Kidney (tissue), 22 donors: ENCODE measurements at places on chromosomes 7 and 10.

- DNase-seq: no peak
Measured at GRCh38 chr7:106623853-106624252, 37.1 kb downstream of the CCDC71L start.

GRCh38 chr7:81929386-81929785, 159.5 kb upstream of the HGF start:
- DNase-seq: no peak

DNA sequence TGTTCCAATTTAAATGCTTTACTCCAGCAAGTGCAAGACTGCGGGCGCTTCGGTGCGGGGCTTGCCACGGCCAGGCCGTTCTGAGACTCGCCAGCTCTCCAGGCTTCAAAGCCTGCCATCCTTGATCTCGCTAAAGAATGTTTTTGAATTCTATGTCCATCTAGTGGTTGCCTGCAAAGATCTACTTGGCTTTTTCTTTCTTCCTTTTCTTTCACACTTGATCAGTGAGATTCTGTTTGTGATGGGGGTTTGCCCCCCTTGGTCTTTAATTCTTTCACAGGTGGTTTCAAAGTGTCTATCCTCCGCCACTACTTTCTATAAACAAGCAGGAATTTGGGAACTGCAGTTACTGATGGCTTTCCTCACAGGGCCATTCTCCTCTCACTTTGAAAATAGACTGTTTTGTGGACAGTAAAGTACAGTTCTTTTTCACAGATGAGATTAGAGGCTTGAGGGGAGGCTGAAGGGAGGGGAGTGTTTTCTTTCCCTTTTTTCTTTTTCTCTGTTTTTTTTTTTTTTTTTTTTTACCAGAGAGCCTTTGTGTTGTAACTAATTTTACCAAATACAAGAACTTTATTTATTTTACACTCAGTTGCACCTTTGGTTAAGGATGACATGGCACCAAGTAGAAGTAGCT, 15.2 kb upstream of the FBXW4 start:
- DNase-seq: no peak

GRCh38 chr10:57247271-57247670, 886.2 kb upstream of the ZWINT start:
- no peak for DNase-seq

DNA sequence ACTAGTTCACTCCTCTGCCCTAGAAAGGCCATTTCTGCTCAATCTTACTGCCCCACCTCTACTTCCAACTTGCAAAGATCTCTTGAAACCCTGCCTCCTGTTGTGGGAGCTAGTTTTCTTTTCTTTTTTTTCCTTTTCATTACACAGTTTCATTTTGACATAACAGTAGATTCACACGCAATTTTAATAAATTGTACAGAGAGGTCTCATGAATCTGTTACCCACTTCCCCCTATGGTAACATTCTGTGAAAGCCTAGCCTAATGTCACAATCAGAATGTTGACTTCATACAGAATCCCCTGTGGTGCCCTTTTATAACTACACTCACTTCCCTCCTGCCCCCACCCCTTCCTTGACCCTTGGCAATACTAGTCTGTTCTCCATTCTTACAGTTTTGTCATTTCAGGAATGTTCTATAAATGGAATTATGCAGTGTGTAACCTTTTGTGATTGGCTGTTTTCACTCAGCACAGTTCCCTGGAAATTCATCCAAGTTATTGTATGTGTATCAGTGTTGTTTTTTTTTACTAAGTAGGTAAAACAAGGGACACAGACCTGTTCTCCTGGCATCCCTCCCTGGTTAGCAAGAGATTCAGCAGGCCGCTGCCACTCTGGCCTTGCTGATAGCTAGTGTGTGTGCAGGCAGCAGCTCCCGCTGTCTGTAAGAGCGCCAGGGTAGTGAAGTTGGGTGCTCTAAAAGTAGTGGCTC, 21.5 kb downstream of the CHST3 start:
- DNase-seq: no peak

GRCh38 chr10:67606572-67606971, 89.4 kb downstream of the CTNNA3 start:
- no peak for DNase-seq

GRCh38 chr7:127620406-127621233, 2.7 kb upstream of the PAX4 start:
- DNase-seq: peak; percentile 6

- DNase-seq: peak; percentile 69
Measured at GRCh38 chr10:124524991-124525653, 63.5 kb downstream of the LHPP start.

GRCh38 chr7:141593134-141593533, 41.9 kb downstream of the AGK start:
- peak; percentile 2 for DNase-seq

- peak; percentile 20 for DNase-seq
Measured at GRCh38 chr10:14325325-14325955, 5.3 kb downstream of the FRMD4A start.

GRCh38 chr10:128709686-128710085, 583.5 kb upstream of the MKI67 start:
- no peak for DNase-seq

GRCh38 chr10:69636626-69637605, 6.9 kb downstream of the FAM241B start:
- DNase-seq: peak; percentile 32

- DNase-seq: peak; percentile 78
Measured at GRCh38 chr10:83983578-83984255, 155.6 kb upstream of the GHITM start.

GRCh38 chr7:36188266-36188665, 35.2 kb downstream of the EEPD1 start:
- no peak for DNase-seq

DNA sequence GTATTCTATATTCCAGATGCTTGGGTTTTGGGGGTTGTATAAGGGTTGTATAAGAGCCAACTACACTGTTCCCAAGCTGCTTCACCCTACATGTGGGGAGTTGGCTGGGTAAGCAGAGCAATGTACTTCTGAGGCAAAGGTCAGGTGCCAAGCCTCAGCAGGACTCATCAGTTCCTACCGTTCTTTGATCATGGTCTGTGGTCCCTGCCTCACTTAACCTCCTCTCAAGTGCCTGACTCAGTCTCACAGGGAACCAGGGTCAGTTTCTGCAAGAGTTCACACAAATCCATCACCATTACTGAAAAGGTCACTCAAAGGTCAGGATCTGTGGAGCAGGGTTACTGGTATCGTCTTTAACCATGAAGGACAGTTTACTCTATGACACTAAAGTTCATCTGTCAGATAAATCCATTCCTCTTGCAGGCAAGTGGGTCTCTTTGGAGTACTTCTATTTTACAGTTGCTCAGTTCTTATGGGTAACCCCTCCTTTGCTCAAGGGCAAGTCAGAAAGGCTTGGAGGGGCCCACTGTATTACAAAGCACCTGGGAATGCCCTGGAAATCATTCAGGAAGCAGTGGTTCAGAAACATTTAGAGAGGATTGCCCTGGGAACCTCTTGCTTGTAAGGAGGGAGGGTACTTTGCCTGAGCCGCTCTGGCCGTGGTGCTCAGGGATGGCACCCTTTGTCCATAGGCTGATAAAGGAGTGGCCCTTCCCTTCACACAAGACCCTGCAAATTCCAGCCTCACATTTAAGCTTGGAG, 184.3 kb upstream of the CDCA7L start:
- no peak for DNase-seq

DNA sequence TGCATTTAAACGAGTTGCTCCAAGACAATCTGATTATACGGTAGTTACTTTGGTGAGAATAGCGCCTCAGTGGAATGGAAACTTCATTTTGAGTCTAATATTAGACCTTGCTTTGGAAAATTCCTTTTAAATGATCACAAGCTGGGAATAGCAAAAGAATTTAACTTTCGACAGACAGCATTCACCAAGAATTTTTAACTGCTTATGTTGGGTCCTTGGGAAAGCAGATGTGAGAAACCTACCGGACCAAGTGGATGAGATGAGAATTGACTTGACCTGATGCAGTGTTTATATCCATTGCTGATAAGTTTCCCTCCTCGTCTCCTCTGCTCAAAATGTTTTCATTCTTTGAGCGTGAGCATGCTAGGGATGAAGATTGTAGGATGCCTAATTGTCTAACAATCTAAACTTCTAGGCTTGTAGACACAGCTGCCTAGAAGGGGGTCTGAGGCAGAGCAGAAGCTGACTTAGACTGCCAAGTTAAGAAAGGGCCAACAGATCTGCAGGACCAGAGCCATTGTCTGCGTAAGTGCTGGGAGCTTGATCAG, 126.9 kb downstream of the CNNM2 start:
- no peak for DNase-seq

- no peak for DNase-seq
Measured at GRCh38 chr7:122260336-122260735, 44.2 kb downstream of the FEZF1 start.

- no peak for DNase-seq
Measured at GRCh38 chr10:119285495-119286267, 78.3 kb downstream of the GRK5 start.

DNA sequence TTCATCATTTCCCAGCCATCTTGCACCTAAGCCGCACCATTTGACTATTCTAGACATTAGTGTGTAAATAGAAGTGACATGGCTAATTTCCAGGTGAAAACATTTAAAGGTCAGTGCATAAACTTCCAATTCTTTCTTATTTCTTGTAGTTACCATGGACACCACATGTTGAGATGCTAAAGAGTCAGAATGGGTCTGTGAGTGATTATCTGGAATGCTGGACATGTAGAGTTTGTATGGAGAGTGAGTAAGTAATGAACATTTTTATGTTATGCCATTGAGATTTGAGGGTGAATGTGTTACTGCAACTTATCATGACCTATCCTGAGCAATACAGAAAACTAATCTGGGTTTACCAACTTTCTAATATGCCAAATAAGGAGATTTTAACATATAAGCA, 60.4 kb downstream of the MEOX2 start:
- DNase-seq: no peak

DNA sequence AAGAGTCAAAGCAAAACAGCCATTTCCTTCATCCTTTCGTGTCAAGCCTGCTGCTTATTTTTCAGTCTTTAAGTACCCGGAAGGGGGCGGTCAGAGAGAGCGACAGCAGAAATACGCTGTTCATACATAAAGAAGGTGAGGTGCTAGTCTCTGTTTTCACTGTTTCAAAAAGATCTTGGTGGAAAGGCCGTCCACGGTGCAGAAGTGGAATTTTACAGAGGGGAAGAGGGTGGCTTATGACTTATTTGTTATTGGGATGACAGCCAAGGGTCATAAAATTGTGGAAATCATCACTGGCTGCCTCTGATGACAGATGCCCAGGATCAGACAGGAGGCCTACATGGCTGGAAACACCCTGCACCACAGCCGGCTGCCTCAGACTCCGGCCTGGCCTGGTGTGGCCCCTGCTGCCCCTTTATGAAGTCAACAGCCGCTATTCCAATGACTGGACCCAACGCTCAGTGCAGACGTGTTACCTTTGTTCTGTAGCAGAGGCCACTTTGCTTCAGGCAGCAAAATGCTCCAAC, 57.0 kb downstream of the HIPK2 start:
- DNase-seq: no peak

DNA sequence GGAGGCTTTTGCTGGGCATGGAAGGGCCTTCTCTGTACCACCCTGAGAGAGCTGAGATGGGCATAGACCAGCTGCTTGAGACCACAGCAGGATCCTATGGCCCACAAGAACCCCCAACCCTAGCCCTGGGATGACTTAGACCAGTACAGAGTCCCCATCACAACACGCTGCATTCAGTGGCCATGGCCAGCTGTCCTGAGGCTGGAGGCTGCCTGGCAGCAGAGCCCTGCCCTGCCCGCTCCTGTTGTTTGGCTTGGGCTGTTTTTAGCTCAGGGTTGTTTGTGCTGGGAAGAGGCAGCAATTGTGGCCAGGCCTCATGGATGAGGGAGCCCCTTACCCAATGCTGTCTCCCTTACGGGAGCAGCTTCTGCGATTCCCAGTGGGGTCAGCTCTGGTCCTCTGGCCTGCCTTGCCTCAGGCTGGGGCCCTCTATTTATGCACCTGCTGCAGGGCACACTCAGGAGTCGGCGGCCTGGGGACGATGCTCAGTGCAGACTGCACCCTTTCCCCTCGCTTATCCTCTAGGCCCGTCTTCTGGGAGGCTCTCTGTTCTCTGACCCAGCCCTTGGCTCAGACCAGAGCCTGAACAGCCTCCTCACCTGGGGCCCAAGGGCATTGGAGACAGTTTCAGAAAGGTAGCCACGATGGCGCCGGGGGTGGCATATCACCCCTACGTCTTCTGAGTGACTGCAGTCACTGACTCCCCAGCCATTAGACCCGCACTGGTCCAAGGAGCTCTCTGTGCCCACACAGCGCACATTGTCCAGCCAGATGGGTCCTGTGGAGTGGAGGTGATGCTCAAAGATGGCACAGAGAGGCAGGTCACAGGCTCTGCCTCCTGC, 6.3 kb downstream of the LOXL4 start:
- DNase-seq: no peak

DNA sequence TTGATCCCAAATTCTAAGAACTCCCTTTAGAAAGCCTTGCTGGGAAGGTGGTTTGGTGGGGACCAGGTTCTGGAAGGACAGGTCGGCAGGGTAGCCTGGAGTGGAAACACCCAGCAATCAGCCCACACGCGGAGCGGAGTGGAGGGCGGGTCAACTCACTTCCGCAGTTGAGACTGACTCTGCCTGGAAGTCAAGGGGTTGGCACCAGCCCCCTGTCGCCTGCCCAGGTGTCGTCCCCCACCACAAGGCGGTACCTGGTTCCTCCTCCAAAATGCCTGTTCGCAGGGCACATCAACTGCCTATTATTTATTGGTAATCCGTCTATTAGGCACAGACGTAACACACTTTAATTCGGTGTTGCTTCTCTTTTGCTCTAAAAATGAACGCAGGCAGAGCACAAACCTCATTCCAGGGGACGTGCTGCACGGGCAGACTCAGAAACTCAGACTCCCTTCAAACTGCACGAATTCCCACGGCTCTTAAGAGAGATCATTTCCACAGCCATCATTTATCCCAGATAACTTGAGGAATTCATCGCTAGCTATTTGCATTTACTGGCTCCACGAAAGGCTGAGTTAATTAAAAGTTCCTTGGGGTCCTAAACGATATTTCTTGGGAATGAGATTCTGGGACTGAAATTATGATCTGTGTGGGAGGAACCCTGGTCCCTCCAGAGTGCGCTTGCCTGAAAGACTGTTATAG, 248.2 kb upstream of the PPP2R2D start:
- peak; percentile 29 for DNase-seq

- no peak for DNase-seq
Measured at GRCh38 chr10:128934492-128934891, 532.5 kb upstream of the MGMT start.

GRCh38 chr10:16699435-16700057, 117.7 kb downstream of the RSU1 start:
- no peak for DNase-seq

DNA sequence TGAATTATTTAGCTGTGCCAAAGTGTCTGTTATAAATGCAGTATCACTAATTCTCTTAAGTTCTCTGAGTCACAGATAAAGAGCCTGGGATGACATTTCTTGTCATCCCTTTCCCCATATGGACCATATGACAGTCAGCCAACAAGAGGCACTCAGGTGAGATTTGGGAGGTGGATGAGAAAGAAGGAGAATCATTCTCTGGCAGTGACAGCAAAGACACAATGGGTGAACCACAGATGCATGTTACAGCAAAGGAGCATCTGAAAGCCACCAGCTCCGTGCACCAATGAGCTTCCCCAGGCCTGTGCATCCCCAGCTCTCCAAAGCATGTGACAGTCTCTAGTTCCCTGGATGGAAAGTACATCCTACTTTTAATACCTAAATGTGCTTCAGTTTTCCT, 10.8 kb downstream of the GIMAP6 start:
- DNase-seq: no peak

GRCh38 chr7:26504411-26505120, 212.9 kb downstream of the SNX10 start:
- DNase-seq: no peak
